ENCODE measurements at places on chromosomes 1 and 21.

- no peak for DNase-seq
Measured at GRCh38 chr21:45032977-45033710, 41.2 kb upstream of the ADARB1 start.

- peak; percentile 16 for DNase-seq
Measured at GRCh38 chr1:19610282-19610981, 33.7 kb upstream of the NBL1 start.

- DNase-seq: no peak
Measured at GRCh38 chr1:82386365-82387011, 585.8 kb downstream of the ADGRL2 start.

DNA sequence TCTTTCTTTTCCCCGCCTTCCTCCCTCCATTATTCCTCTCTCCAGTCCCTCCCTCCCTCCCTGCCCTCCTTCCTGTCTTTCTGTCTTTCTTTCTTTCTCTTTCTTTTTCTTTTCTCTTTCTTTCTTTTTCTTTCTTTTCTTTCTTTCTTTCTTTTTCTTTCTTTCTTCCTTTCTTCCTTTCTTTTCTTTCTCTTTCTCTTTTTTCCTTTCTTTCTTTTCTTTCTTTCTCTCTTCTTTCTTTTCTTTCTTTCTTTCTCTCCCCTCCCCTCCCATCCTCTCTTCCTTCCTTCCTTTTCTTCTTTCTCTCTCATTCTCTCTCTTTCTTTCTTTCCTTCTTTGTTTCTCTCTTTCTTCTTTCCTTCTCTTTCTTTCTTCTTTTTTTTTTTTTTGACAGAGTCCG, 402.2 kb upstream of the PLXNA2 start:
- DNase-seq: no peak

- DNase-seq: no peak
Measured at GRCh38 chr1:170513138-170513537, 18.8 kb upstream of the GORAB start.

DNA sequence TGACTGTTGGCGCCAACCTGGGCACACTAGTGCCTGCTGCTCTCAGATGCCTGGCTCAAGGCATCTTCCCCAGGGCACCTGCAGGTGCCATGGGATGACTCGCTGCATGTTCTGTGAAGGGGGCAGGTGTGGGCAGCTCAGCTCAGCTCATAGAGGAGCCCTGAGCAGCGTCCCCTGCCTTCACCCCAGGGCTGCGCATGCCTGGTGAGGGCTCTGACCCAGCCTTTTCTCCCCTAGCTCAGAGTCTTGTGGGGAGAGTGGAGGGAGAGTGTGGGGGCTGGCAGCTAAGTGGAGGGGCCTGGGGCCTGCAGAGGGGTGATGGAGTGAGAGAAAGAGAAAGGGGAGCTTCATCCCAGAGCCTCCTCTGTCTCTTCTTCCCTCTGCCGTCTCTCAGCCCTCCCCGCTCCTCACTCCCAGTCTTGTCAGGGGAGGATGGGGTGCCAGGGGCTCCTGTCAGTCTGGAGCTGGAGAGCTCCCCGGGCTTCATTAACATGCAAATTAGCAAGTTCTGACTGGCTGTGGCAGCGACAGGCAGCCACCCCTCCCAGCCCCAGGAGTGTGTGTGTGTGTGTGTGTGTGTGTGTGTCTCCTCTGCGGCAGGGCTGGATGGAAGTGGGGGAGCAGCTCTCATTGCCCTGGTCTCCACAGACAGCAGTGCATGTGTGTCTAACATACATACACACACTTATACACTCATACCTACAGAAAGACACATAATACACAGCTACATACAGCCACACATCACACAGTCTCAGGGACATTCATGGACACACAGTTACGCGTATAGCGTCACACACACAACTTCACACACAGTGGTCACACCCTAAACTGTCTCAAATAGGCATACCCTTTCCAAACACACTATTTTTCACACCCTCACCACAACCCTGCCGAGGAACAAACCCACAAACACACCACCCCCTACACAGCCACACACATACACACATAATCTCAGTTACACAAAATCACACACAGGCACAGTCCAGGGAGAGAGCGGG, 34.0 kb downstream of the FOXO6 start:
- no peak for DNase-seq

- DNase-seq: no peak
Measured at GRCh38 chr1:16631248-16632043, 18.1 kb upstream of the NBPF1 start.

DNA sequence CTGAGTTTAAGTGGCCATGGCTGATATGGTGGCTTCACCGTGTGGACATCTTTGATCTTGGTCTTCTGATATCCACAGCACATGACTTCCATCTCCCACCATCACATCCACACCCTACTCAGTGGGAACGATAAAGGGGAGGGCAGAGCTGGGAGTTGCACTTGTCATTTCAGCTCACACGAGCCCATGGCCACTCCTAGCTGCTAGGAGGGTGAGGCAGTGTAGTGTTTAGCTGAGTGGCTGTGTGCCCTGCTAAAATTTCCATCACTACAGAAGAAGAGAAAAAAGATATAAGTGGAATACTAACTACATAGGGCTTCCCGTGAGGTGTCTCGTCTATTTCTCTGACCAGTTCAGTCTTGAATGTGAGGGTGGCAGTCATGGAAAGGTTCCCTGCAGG, 123.3 kb upstream of the EDN2 start:
- DNase-seq: no peak

DNA sequence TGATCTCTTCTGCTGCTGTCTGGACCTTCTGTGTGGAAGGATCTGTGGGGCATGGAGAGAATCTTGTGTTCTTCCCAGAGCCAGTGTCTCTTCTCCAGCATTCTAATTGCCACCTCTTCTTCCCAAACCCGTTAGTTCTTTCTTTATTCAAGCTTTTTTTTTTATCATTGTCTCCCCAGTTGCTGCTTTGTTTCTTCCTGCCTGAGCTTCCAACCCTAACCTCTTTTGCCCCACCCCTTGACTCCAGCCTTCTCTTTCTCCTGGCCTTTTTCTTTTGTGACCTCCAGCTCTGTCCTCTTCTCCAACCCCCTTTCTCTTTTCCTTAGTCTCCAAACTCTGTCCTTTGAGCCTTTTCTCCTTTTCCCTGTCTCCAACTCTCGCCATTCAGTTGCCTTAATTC, 4.5 kb downstream of the AGO1 start:
- DNase-seq: no peak

GRCh38 chr1:204565617-204566582, 49.7 kb downstream of the MDM4 start:
- DNase-seq: peak; percentile 81
